HFFc6 (cell line): ENCODE measurements at places on chromosomes 12 and 14. TPM values are rescaled to one million over a fixed set of nuclear protein-coding genes. Genes with fewer than 3 reads are reported as not detected.

The RIMBP2 gene
- total RNA-seq = not detected in 3 replicates

The DNM1L gene
- 57.5 to 62.0 TPM (median 59.2 TPM) in 3 replicates for total RNA-seq

The AHNAK2 gene
- total RNA-seq = 43.4 to 74.7 TPM (median 53.0 TPM) in 3 replicates

The PPFIA2 gene
- not detected in 3 replicates for total RNA-seq

DNA sequence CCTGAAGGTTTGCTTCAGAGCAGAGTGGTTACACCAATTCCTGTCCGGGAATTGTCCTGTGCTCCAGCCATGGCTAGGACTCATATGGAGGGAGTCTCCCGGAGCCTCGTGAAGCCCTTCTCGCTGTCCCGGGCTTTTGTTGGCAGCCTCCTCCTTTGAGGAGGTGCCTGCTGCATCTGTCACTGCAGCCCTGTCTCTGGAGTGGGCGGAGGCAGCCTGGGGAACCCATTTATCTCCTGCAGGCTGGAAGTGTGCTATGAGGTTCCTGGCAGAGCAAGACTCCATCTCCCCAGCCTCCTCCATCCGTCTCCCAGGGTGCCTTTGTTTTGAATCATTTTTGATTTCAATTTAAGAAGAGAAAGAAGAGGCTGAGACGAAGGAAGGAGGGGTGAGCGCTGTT, 355.3 kb downstream of the GLT1D1 start:
- no peaks in the 10 kb centered on the region for H3K4me1 ChIP-seq
- H3K27me3 ChIP-seq = peaks cover 1% of the 10 kb centered on the region; the same call in 1 of the 2 replicates
- H3K27ac ChIP-seq = no peak overlapping the region
- 0 out of 2 replicates have a peak, but pooled peaks cover 4% of the 10 kb centered on the region for H3K36me3 ChIP-seq

GRCh38 chr14:102998393-102998792, 59.0 kb downstream of the CDC42BPB start:
- no peaks in the 10 kb centered on the region; the same call in 1 of the 2 replicates for H3K27me3 ChIP-seq
- peaks cover 41% of the 10 kb centered on the region for H3K4me1 ChIP-seq
- H3K27ac ChIP-seq = peak overlapping the region; percentile 77
- no peak for DNase-seq
- H3K4me3 ChIP-seq = no peak overlapping the region; the same call in 1 of the 2 replicates

DNA sequence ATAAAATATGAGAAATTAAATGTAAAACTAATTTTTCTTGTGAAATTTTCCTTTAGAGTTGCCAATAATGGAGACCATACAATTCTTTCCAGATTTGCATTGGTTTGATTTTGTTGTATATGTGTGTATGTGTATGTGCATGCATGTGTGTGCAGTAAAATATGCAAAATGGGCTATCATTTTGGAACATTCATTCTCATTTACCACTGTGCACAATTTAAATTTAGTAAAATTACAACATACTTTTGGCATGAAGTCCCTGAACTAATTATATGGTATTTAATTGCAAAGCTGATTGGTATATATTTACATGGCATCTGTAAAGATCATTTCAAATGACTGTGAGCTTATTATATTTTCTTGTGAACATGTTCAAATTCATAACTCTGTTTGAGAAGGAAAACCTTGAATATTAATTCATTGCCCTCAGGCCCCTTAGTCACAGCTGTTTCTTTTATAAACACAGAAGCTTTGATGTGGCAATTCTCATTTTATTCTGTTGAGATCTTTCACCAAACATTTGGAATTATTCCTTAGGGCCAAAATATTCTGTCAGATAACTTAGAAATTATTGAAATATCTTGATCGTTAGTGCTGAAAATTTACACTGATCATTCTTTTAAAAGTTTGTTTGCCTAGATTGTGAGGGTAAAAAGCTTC, 17.6 kb downstream of the KERA start:
- H3K36me3 ChIP-seq = no peaks in the 10 kb centered on the region
- peak; percentile 11 for DNase-seq
- H3K4me1 ChIP-seq = peaks cover 16% of the 10 kb centered on the region; the same call in 1 of the 2 replicates
- H3K27me3 ChIP-seq = no peaks in the 10 kb centered on the region
- H3K4me3 ChIP-seq = no peak overlapping the region

DNA sequence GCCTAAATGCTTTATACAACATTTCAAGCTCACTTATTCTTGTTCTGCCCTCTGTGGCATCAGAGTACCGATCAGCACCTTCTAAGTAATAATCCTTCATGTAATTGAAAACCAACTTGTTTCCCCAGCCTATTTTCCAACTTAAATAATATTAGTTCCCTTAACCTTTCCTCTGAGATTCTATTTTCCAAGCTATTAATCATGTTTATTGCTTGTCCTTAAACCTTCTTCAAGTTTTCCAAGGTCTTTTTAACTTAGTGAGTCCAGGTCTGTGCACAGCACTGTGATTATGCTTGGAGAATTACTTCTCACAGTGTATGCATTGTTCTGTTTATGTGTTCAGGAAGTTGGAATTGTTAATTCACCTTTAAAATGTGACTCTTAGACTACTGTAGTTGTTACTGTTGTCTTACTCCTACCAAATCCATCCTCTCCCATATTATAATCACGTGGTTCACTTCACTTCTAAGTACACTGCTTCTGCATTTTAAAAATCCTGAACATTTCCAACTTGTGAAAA, 1039.3 kb upstream of the FOXG1 start:
- no peaks in the 10 kb centered on the region for H3K27me3 ChIP-seq
- H3K36me3 ChIP-seq = no peaks in the 10 kb centered on the region; the same call in 1 of the 2 replicates
- no peak for DNase-seq
- no peak overlapping the region for H3K27ac ChIP-seq

- peaks cover 19% of the 10 kb centered on the region for H3K4me1 ChIP-seq
- peak overlapping the region; percentile 47; the same call in 1 of the 2 replicates for H3K27ac ChIP-seq
- DNase-seq = peak; percentile 56
- peak overlapping the region; percentile 57; the same call in 1 of the 2 replicates for H3K4me3 ChIP-seq
- H3K27me3 ChIP-seq = peaks cover 8% of the 10 kb centered on the region
These were observed 15.3 kb upstream of the BDKRB2 start for GRCh38 chr14:96189281-96189711.

DNA sequence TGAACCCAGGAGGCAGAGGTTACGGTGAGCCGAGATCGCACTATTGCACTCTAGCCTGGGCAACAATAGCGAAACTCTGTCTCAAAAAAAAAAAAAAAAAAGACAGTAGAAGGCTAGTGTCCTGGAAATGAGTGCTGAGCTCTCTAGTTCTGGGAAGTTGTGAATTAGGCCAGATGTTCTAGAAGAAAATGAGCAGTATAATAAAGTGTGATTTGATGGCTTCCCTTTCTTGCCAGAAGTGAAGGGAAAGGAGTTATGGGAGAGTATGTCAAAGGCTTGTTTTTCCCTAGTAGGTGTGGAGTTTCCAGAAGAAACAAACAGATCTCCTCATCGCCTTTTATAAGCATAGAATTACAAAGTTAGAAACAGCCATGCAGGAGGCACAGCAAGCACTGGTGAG, 20.5 kb downstream of the RNF212B start:
- peaks cover 28% of the 10 kb centered on the region for H3K27me3 ChIP-seq
- no peaks in the 10 kb centered on the region for H3K36me3 ChIP-seq
- H3K4me1 ChIP-seq = no peaks in the 10 kb centered on the region
- DNase-seq = no peak

GRCh38 chr12:26614011-26614616, 218.9 kb downstream of the ITPR2 start:
- no peak overlapping the region for H3K27ac ChIP-seq
- DNase-seq = no peak

- no peak overlapping the region for H3K4me3 ChIP-seq
- DNase-seq = no peak
- H3K27ac ChIP-seq = peak overlapping the region; percentile 20
- H3K27me3 ChIP-seq = no peaks in the 10 kb centered on the region; the same call in 1 of the 2 replicates
- peaks cover 69% of the 10 kb centered on the region for H3K4me1 ChIP-seq
These were observed 3.8 kb downstream of the FOXJ2 start for GRCh38 chr12:8036346-8036745.

DNA sequence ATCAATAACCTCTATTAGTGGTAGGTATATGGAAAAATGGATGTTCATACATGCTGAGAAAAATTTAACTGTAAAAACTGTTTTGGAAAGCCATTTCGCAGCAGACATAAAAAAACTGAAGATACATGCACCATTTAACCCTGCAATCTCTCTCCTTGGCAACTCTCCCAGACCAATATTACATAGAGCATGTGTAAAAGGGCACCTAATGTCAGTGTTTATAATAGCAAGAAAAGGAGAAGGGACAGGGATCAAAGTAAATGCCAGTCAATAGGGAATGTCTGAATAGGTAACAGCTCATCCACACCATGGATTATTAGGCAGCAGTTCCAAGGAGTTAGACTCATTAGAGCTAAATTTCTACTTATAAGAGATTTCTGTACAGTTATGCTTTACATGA, 77.2 kb downstream of the BTG1 start:
- H3K27ac ChIP-seq = no peak overlapping the region
- no peaks in the 10 kb centered on the region for H3K36me3 ChIP-seq
- H3K4me3 ChIP-seq = no peak overlapping the region
- peaks cover 54% of the 10 kb centered on the region for H3K4me1 ChIP-seq
- no peaks in the 10 kb centered on the region for H3K27me3 ChIP-seq

DNA sequence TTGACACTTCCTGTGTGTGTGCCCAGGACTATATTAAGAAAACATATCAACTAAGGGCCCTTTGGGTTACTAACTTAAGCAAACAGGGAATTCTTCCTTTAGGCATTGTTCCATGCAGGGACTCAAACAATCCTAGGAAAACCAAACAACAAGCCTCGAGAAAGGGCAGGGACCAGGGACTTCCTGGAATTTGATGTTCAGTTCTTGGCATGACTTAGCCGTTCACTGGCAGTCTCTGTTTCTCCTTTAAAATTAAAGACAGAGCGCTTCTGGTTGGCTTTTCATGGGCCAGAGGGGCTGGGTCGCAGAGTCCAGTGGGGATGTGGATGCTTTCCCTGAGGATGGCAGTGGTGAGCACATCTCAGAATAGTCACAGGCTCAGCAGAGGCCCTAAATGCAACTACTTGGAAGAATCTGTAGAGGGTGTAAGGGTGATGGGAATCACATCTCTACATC, 35.2 kb downstream of the RNFT2 start:
- peaks cover 7% of the 10 kb centered on the region for H3K4me1 ChIP-seq
- no peak overlapping the region for H3K27ac ChIP-seq
- H3K27me3 ChIP-seq = peaks cover 2% of the 10 kb centered on the region
- no peak overlapping the region for H3K4me3 ChIP-seq
- DNase-seq = peak; percentile 59

DNA sequence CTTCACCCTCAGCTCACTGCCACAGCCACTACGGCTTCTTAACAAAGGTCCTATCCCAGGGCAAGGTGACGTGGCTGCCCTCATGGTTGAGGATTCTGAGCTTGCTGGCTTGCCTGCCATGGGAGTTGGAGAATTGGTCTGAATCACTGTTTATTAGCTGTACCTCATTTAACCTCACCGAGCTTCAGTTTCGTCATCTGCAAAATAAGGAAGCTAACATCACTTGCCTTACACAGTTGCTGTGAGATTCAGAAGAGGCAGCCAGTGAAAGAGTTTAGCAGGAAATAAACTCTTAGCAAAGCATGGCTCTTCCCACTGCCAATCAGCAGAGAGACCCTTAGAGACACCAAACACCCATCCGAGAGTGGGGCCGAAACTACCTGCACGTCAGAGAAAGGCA, 90.1 kb upstream of the KCNA1 start:
- peaks cover 26% of the 10 kb centered on the region for H3K27me3 ChIP-seq
- H3K27ac ChIP-seq = no peak overlapping the region
- no peaks in the 10 kb centered on the region for H3K36me3 ChIP-seq
- peaks cover 12% of the 10 kb centered on the region for H3K4me1 ChIP-seq

DNA sequence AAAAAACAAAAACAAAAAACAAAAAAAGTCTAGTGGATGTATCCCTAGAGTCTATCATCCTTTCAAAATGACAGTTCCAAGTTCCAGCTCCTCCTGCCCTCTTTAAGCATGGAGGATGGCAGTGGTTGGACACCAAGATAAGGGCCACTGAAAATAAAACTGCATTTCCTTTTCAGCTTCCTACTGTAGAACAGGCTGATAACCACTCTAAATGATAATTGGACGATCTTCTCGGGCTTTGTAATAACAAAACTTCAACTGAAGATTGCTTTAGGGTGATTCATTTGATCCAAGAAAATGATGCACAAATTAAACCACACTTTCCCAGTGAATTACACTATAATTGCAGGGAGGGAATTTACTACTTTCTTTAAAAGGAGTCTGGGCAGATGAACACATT, 42.2 kb upstream of the CRACR2A start:
- no peak overlapping the region for H3K4me3 ChIP-seq
- DNase-seq = no peak
- no peaks in the 10 kb centered on the region for H3K36me3 ChIP-seq
